ENCODE measurements at places on chromosomes 5 and 9.

GRCh38 chr5:74816875-74817274, 49.3 kb downstream of the FAM169A start:
- no peak for DNase-seq

- DNase-seq: no peak
Observed at GRCh38 chr5:7872517-7873130, 3.7 kb downstream of the MTRR start.

DNA sequence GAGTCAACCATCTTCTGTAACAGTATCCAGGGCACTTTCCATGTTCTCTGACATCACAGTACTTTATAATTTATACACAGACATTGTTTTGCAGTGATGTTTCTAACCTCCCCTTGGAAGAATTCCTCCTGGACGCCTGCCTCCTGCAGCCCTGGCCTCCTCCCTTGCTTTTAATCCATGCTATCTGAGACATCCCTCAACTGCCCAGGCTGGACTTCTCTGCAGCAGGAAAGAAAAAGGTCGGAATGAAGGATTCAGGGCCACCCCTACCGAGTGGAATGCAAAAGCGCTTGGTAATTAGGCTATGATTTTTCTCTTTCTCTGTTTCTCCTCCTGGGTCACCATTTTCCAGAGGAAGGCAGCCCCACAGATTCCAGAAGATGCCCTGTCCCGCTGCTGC, 47.0 kb upstream of the SHC3 start:
- no peak for DNase-seq

DNA sequence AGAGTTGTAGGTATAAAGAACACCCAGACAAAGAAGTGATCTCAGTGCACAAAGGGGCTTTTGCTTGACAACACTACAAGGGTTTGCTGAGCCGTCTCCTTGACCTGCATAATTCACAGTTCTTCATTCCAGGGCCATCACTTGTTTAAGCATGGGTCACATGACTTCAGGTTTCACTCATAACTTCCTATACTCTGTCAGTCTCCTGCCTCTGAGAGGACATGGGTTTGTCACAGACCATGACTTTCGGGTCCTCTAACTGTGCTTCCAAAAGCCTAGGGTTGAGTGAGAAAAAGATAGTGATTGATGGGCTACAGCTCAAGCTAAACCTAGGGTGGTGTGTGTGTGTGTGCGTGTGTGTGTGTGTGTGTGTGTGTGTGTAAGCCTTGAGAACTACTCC, 166.4 kb downstream of the CDH6 start:
- no peak for DNase-seq

- DNase-seq: no peak
Observed at GRCh38 chr9:85534340-85534739, 207.4 kb downstream of the AGTPBP1 start.

GRCh38 chr5:41325074-41325473, 111.7 kb upstream of the C6 start:
- no peak for DNase-seq

GRCh38 chr9:117480253-117480652, 65.4 kb upstream of the ASTN2 start:
- no peak for DNase-seq

GRCh38 chr9:73370053-73370452, 218.4 kb downstream of the ANXA1 start:
- no peak for DNase-seq

DNA sequence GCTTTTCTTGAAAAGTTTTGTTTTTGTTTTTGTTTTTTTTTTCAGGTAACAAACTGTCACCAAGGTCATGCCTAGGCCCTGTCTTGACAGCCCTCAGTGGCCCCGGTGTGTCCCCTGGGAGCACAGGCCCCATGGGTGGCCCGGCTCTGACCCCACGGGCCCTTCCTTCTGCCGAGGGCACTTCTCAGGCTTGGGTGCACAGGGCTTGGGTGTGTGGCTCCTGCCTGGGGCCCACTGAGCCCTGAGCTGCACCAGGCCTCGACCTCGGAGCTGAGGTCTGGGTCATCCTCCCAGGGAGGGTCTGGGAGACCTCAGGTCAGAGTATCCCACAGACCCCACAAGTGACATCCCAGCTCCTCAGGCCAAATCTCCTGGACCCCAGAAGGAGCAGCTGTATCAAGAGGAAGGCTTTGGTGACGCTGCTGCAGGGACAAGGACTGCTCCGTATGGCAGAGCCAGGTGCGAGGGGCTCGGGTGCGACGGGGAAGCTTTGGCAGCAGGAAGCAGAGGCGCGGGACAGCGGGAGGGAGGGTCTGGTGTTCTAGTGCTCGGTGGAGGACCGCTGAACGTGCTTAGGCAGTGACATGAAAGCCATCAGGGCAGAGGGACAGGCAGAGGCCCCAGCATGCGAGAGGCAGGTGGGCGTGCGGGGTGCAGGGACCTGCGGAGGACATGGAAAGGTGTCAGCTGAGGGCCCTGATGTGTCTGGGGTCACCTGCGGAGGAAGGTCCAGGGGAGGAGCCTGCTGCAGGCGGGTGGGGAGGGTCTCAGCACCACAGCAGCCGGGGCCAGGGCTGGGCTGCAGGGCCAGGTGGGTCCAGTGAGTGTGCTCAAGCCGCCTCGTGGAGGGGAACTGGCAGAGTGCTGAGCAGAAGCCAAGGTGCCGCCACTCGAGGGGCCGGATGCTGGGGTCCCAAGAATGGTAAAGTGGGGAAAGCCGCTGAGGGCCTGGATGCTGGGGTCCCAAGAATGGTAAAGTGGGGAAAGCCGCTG, 18.4 kb upstream of the SLC9A3 start:
- DNase-seq: no peak

- DNase-seq: no peak
Observed at GRCh38 chr5:72951671-72952468, 4.0 kb upstream of the FCHO2 start.

GRCh38 chr5:95940758-95941682, 20.6 kb downstream of the ELL2 start:
- DNase-seq: no peak

DNA sequence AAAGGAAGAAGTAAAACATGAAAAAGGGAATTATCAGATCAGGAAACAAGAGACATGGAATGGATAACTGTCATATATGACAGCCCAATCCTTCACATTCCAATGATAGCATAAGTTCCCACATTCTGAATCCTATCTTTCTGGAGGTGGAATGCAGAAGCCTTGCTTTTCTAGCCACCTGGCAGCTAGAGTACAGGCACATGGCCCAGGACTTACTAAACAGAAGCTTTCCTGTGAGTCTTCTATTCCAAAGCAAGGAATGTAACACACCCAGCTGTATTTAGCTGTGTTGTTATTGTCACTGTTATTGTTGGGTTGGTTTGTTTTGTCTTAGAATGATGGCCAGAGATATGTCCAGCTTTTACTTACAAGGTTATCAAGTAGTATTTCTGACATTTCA, 780.5 kb upstream of the ZNF608 start:
- no peak for DNase-seq

DNA sequence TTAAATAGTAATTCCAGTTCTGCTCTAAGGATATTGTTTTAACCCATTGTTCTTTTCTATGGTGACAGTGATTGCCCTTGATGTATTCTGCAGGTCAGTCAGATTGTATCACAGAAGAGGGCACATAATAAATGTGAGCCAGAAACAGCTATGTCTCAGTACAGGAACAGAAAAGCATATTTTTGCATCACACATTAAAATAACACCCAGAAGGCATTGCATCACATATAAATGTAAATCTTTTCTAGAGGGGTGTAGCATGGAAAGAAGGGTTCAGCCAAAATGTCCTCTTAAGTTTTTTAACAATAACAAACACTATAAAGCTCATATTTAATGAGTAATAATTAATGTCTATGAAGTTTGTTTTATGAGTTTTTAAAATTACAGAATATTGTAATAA, 30.0 kb downstream of the ZCCHC7 start:
- no peak for DNase-seq

- peak; percentile 54 for DNase-seq
Observed at GRCh38 chr5:134240421-134240962, 14.6 kb upstream of the PPP2CA start.

- no peak for DNase-seq
Observed at GRCh38 chr5:41414598-41414997, 95.8 kb downstream of the PLCXD3 start.

DNA sequence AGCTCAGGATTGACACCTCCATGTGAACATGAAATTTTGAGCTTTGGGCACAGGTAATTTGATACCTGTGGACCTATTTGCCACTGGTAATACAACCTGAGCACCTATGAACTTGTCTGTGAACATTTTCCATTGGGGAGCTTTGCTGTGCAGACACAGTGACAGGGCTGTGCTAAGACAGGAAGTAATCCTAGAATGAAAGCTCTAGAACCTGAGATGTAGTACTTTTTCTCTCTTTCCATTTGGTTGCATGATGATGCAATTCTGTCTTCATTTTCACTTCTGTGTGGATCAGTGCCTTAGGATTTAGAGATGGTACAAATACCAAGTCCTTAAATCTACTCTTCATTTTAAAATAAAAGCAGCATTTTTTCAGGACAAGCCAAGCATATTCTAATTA, 216.9 kb downstream of the NR3C1 start:
- DNase-seq: no peak
